ENCODE measurements at places on chromosomes 16 and 17.

- ATAC-seq = peak; percentile 32
Observed at GRCh38 chr16:5653041-5653440, 555.4 kb upstream of the EEF2KMT start.

DNA sequence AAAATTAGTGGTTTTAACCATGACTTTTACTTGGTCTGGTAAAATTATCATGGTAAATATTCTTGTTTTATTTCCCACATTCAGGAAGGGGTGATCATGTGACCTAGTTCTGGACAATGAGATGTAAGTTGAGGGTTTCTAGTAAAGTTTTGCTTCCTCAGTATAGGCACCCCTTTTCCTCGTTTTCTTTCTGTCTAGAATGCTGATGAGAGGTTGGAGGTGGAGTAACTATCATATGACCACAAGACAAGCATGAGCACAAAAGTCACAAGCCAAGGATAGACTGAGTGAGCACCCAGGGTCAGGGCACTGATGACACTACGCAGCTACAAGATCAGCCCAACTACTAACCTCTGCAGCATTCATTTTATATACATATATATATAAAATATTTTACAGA is 53.9 kb downstream of the MYO1D start:
- ATAC-seq = peak; percentile 48

DNA sequence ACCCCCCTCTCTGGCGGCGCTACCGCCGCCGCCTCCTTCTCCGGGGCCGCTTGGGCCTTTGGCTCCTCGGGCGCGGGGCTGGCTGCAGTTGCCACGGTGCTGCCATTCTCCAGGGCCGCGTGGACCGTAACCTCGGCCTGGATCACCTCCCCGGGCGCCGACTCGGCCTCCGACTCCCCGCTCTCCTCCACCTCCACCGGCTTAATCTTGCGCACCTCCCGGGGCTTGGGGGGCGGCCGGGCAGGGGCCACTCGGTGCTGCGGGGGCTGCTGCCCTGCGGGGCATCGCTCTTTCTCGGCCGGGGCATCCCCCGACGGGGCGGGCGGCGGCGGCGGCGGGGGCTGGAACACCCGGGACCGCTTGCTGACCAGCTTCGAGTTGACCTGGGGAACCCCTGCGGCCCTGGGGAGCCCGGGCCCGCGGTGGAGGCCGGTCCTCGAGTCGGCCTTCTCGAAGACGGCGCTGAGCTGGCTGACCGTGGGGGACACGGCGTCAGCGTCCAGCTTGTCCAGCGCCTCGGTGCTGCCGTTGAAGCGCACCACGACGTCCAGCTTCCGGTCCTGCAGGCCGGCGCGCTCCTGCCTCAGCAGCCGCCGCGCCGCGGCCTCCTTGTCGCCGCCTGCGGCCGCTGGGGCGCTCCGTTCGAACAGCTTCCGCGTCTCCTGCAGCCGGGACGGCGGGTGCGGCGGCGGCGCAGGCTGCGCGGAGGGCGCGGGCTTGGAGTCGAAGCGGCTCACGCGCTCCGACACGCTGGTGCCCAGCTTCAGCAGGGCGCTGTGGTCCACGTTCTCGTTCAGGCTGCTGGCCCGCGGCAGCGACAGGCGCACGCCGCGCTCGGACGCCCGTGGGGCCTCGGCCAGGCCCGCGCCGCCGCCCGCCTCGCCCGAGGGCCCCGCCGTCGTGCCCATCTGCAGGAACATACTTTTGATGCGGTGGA is 792 bp downstream of the PPP1R9B start:
- no peak for ATAC-seq

GRCh38 chr16:87765473-87765775 is 362 bp downstream of the KLHDC4 start:
- peak; percentile 69 for ATAC-seq

- no peak for ATAC-seq
Observed at GRCh38 chr17:59121901-59122480, 15.3 kb upstream of the TRIM37 start.

GRCh38 chr17:82098939-82099763 is 1.1 kb upstream of the FASN start:
- ATAC-seq = peak; percentile 13

GRCh38 chr17:40901981-40902474 is 17.0 kb upstream of the KRT20 start:
- ATAC-seq = no peak

DNA sequence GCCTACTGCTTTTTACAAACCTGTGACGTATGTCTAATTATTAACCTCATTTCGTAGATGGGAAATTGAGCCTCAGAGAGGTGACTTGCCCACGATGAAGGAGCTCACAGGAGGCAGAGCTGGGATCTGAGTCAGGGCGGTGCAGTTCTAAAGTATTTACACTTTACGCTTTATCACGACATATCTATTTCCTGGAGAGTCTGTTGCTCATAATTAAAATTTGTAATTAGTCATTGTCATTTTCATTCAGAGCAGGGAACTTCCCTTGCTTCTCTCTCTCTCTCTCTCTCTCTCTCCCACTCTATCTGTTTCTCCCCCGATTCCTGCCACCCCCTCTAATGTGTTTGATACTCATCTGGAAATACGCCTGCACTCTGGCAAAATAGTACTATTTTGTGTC is 5.9 kb downstream of the SLC5A11 start:
- no peak for ATAC-seq

GRCh38 chr16:57137566-57138273 is 45.3 kb downstream of the CPNE2 start:
- ATAC-seq = no peak

DNA sequence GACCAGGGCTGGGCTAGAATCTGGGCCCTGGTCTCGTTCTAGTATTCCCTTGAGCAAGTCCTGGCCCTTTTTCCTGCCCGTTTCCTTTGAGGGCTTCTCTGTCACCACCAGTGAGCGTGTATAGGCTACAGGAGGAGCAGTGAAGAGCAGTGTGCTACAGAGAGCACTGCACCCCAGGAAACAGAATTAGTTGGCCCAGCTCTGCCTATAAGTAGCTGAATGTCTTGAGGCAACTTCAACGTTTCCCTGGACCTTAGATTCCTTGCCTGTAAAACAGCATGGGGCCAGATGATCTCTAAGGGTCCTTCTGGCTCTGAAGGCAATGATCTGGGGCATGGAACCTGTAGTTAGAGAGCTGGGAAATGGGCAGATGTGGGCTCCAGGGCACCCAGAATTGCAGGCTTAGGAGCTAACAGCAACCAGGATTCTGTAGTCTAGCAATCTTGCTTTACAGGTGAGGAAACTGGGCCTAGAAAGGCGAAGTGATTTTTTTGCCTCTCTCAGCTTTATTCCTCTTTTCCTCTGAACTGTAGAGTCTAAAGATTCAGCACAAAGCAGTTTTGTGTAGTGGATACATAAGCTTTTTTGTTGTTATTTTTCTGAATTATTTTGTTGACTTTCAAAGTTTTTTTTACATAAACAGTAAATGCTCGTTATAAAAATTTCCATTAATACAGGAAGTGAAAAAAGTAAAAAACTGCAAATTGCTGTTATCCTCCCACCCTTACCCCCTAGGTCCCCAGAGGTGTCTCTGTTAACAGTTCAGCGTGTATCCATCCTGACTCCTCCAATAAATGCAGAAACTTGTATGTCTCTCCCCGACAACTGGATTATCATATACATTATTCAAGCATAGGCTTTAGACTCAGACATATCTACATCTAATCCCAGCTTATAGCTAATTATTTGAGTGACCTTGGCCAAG is 1.7 kb upstream of the MYL4 start:
- no peak for ATAC-seq

DNA sequence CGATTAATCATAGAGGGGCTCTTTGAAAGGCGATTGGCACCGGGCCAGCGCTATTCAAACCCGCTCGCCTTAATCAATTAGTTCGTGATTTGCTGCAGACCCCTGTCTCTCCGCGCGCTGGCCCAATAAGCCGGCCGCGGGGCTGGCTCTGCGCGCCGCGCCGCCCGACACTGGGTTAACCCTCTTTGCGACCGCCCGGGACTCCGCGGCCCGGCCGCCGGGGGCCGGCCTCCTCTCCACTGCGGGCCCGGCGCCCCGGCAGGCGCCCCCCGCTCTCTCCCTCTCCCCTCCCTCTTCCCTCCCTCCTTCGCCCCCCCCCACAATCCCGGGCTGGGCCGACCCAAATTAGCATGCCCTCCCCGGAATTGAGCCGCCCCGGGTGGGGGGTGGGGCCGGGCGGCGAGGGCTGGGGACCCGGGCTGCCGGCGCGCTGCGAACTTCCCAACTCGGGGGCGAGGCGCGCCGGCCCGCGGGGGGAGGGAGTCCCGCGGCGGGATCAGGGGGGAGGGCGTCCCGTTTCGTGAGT is 428 bp upstream of the SALL1 start:
- peak; percentile 24 for ATAC-seq

GRCh38 chr17:77555121-77555591 is 403.3 kb upstream of the TNRC6C start:
- no peak for ATAC-seq

GRCh38 chr17:3636908-3637373 is 381 bp downstream of the CTNS start:
- ATAC-seq = peak; percentile 2

GRCh38 chr16:83842291-83842690 is 34.5 kb downstream of the HSBP1 start:
- no peak for ATAC-seq

GRCh38 chr16:3152027-3152276 is 17.1 kb downstream of the ZNF213 start:
- ATAC-seq = no peak

DNA sequence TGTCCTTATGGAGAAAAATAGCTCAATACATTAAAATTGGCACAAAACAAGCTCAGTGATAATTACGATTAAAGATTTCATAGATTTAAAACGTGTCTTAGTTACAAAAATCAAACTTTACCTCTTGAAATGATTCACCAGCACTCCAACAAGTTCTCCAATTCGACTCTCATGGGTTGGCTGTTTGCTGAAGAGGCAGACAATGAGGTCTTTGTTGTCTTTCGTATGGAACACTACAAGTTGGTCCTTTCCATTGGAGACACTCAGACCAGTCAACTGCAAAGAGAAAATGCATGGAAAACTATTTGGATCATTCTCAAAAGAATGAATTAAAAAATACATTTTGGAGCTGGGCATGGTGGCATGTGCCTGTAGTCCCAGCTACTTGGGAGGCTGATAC is 118.2 kb downstream of the CDK5R1 start:
- no peak for ATAC-seq

GRCh38 chr17:76438906-76439305 is 14.0 kb downstream of the UBE2O start:
- no peak for ATAC-seq

- no peak for ATAC-seq
Observed at GRCh38 chr17:57959929-57960328, 4.7 kb upstream of the CUEDC1 start.

DNA sequence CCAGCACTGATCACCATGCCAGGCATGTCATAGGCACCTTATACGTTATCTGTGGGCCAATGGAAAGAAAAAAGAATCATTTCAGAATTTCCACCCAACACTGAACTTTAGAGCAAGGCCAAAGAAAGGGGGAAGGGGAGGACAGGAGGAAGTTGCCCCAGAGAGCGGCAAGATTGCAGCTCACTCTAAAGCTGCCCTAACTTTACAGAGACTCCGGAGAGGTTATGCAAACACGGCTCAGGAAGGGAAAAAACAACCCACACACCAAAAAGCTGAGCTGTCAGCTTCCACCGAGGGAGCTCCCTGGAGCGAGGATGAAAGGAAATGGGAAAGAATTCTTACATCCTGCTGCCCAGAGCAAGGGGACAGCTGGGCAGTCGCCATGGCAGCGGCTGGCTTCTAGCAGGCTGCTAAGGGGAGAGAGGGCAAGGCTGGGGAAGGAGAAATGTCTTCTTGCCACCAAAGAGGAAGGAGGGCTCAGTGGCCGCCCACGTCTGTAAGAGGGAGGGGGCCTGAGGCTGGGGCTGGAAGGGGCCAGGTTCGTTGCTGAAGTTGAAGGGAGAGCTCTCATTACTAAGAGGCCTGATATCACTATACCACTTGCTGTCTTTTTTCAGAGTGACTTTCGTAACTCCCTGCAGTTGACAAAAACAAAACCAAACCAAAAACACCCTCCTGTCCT is 18.2 kb downstream of the COTL1 start:
- peak; percentile 73 for ATAC-seq

DNA sequence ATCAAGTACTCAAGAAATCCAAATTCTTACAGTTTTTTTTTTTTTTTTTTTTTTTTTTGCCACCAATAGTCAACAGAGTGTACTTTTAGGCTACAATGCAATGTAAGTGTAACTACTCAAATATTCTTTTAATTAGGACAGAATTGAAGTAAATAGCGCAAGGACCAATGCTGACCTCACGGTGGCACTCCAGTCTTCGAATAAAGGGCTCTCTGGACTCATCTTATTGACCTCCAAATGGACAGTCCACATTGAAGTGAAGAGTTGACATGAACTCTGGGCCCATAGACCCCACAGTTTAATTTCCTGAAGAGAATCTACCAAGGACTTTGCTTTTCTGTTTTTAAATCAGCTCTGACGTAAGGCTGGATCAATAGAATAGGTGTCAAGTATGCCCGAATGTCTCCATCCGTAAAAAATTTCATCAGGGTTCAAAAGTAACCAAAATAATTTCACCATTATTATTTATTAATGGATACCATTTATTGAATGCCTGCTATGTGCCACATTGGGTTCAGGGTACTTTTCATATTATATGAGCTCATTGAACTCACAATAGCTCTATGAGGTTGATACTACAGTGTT is 7.3 kb upstream of the DDX52 start:
- no peak for ATAC-seq

DNA sequence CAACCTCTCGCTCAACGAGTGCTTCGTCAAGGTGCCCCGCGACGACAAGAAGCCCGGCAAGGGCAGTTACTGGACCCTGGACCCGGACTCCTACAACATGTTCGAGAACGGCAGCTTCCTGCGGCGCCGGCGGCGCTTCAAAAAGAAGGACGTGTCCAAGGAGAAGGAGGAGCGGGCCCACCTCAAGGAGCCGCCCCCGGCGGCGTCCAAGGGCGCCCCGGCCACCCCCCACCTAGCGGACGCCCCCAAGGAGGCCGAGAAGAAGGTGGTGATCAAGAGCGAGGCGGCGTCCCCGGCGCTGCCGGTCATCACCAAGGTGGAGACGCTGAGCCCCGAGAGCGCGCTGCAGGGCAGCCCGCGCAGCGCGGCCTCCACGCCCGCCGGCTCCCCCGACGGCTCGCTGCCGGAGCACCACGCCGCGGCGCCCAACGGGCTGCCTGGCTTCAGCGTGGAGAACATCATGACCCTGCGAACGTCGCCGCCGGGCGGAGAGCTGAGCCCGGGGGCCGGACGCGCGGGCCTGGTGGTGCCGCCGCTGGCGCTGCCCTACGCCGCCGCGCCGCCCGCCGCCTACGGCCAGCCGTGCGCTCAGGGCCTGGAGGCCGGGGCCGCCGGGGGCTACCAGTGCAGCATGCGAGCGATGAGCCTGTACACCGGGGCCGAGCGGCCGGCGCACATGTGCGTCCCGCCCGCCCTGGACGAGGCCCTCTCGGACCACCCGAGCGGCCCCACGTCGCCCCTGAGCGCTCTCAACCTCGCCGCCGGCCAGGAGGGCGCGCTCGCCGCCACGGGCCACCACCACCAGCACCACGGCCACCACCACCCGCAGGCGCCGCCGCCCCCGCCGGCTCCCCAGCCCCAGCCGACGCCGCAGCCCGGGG is 1.3 kb downstream of the FOXC2 start:
- no peak for ATAC-seq

DNA sequence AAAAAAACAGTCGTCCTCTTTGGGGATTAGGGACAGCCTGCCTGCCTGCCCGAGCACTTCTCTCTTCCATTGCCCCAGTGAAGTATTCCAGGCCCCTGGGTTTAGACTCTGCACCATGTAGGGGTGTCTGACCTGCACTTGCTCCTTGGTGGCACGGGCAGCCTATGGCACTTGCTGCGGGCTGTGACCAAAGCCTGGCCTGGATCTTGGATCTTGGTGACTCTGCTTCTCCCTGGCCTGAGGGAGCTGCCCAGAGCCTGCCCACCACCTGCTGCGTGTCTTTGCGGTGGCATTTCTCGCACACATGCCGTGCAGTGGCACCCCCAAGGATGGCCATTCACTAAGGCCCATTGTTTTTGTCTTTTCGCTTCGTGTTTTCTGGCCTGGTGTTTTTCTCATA is 6.1 kb upstream of the STH start:
- ATAC-seq = no peak
